ENCODE measurements at places on chromosomes 4 and X.

DNA sequence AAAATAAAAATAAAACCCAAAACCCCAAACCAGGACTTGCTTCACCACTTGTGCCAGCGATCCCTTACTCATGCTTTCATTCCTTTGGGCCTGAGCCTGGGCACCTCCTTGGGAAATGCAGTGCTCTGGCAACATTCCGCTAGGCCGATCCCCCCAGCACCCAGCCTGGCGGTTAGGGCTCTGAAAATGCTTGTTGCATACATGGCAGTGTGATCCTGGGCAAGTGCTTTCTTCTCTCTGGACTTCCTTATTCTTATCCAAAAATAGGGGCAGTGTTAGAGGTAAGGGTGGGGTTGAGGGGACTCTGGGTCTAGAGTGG is 4.6 kb downstream of the ZNF185 start:
- no peak for DNase-seq

DNA sequence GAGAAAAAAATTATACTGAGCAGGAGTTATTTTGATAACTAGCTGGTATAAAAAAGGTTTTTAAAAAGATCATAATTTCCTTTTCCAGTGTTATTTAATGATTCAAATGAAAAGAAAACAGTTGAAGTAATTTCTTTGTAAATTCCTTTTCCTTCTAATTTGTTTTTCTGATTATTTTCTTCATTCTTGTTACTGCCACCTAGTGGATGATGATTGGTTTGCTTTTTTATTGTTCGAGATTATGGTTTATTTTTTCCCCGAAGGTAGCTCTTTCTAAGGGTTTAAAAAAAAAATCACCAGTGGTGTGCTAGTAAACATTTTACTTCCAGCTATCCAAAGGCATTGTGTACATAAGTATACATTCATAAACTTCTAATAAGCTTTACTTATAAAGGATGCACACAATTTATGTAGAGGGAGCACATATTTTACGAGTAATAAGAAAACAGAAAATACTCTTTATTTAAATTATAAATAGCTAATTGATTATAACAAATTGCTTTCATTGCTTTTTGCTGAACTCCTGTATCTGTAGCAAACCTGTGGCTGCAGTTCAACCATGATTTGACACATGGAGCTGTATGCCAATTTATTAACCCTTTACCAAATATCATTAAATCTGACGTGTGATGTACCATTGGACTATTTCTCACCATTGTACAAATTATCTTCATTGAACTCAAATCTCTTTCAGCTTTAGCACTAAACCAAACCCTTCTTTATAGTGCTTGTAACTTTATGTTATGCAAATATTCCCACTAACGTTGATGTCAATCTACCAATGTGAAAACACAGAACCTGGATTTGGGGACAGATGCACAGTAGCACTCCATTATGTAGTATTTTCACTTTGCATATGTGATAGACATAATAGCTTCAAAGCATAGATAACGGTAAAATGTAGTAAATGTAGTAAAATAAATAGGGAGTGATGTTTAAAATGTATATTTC is 97.8 kb upstream of the ANK2 start:
- DNase-seq: no peak

- no peak for DNase-seq
Observed at GRCh38 chr4:3302786-3303564, 10.2 kb downstream of the RGS12 start.

DNA sequence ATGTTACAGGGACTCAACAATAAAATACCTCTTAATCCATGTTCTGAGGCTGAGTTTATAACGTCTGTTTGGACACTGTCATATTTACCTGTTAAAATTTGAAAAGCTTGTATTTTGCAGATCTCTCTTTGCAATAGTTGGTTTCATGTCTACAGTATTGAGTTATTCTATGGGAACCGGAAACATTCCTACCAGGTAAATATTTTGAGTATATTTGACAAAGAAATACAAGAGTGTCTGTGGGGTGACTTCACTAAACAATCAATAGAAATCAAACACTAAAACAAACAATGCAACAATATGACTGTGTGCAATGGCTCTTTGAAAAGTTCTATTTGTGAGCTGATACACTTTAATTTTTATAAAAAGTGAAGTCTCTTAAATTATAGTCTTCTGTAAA is 47.7 kb upstream of the CXCL8 start:
- no peak for DNase-seq

DNA sequence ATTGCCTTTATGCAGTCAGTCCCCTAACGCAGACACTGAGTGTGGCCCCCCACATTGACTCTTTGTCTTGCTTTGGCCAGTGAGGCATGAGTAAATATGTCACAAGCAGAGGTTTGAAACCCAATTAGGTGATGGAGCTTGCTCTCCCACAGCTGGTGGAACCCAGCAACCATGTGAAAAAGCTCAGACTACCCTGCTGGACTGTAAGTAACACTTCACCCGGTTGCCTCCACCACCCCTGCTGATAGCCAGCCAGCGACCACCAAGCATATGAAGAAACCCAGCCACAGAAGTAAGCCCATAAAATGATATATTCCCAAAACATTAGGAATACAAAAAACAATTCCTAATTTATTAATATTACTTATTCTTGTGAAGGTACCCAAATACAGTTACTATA is 21.6 kb upstream of the PDCL2 start:
- no peak for DNase-seq

- no peak for DNase-seq
Observed at GRCh38 chr4:15947684-15948083, 9.1 kb upstream of the FGFBP1 start.

DNA sequence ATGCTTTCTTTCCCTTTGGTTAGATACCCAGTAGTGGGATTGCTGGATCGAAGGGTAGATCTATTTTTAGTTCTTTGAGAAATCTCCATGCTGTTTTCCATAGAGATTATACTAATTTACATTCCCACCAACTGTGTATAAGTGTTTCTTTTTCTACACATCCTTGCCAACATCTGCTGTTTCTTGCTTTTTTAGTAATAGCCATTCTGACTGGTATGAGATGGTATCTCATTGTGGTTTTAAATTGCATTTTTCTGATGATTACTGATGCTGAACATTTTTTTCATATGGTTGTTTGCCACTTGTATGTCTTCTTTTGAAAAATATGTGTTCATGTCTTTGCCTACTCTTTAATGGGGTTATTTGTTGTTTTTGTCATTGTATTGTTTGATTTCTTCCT is 6.6 kb upstream of the AGA start:
- no peak for DNase-seq

DNA sequence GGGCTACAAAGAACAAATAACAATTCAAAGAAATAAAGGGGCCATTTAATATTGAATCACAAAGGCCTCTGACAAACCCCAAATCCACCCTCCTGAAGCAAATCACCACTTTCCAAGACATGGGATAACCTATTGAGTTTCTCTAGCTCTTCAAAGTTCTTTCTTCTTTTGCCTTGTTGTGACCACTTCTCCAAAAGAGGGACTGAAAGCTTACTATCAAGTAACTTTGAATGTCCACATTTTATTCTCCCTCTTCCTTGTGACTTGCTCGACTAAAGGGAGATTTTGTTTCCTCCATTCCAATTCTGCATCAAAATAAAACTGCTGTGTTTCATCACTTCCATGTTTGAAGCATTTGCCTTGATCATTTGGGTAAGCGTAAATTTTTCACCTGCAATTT is 166.6 kb upstream of the SLC7A11 start:
- no peak for DNase-seq

- no peak for DNase-seq
Observed at GRCh38 chr4:54498661-54499111, 159.1 kb upstream of the KIT start.

Measured in hypothalamus (tissue), 51 donors.